ENCODE measurements at places on chromosomes 12 and 14.

GRCh38 chr12:57626111-57626920, 6.7 kb downstream of the B4GALNT1 start:
- DNase-seq = no peak

DNA sequence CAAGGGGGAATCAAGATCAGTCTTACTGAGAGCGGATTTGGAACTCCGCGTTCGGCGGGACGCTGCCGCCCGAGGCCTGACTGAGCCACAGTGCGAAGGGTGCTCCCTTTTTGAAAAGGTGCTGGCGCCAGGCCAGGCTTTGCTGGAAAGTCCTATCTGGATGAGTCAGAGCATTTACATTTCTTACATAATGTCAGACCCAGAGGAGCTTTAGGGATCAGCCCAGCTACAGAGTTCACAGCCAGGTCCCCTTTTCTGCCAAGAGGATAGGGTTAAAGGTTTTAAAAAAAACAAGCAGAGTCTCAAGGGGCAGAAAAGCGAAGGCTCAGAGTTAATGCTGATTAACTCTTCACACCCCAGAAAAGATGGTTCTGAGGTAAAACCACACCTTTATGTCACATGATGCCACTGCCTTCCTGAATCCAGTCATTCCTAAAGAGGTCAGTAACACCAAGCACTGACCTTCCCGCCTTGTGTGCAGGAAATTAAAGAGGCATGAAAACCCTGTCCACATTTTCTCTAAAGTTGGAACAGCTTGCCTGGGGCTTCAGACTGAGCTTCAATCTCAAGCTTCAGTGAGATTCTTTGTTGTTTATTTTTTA, 11.7 kb upstream of the FBXL14 start:
- no peak for DNase-seq

GRCh38 chr14:69708586-69709560, 58.1 kb upstream of the SRSF5 start:
- DNase-seq = no peak

- no peak for DNase-seq
These were observed 2.0 kb downstream of the POP5 start for GRCh38 chr12:120579179-120579578.

GRCh38 chr12:100208834-100209233, 8.2 kb downstream of the ACTR6 start:
- DNase-seq = no peak

DNA sequence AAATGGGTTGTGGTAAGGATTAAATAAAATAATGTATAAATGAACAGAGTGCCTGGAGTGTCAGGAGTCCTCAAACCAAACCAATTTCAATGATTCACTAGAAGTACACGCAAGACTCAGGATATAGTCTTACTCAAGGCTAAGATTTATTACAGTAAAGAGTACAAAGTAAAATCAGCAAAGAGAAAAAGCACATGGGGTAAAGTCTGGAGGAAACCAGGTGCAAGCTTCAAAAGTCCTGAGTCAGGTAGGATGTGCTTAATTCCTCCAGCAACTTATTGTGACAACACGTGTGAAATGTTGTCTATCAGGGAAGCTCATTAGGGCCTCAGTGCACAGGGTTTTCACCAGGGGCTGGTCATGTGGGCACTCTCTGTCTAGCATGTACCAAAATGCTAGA, 105.8 kb upstream of the NAP1L1 start:
- DNase-seq = no peak

GRCh38 chr12:55142669-55143565, 16.7 kb downstream of the OR9K2 start:
- no peak for DNase-seq

DNA sequence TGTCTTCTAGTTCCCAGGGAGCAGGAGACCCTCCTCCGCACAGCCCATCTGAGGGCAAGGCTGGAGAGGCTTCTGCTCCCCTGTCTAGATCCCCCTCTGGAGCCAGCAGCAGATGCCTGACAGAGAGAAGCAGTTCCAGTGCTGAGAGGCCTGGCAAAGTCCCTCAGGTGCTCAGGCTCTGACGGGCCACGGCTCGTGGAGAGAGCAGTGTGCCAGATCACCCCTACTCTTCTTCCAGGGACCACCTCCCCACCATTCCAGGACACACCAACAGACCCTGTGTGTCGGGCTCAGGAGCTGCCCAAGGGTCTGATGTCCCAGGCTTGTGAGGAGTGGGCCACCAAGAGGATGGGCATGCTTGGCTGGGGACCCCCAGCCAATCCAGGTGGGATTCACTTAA, 22.5 kb upstream of the C14orf180 start:
- no peak for DNase-seq

DNA sequence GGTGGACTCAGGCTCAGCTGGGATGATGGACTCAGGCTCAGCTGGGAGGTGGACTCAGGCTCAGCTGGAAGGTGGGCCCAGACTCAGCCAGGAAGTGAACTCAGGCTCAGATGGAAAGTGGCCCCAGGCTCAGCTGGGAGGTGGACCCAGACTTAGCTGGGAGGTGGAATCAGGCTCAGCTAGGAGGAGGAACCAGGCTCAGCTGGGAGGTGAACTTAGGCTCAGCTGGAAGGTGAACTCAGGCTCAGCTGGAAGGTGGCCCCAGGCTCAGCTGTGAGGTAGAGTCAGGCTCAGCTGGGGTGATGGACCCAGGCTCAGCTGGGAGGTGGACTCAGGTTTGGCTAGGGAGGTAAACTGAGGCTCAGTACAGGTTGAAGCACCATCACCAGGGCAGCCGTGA, 21.8 kb upstream of the C14orf180 start:
- no peak for DNase-seq

DNA sequence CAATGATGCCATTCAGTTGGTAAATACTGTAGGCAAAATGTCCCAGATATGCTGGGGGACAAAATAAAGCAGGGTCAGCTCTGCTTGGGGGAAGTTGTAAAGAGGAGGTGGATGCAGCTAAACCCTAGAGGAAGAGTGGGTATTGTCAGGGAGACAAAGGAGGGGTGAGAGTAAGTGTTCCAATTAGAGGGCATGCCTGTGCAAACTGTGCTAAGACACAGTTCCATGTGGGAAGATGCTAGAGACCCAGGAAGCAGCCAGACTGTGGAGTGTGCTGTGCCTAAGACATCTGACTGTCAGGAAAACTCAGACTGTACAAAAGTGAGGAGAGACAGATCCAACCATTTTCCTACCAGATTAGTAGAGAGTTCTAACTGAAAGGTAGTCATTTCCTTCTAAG, 474.3 kb downstream of the ATP23 start:
- no peak for DNase-seq

- DNase-seq = no peak
These were observed 1.8 kb downstream of the SMIM41 start for GRCh38 chr12:52081263-52081733.

- no peak for DNase-seq
These were observed 43.6 kb downstream of the IRF2BPL start for GRCh38 chr14:76984787-76985375.

- DNase-seq = no peak
These were observed 62.9 kb upstream of the PDE3A start for GRCh38 chr12:20305470-20305869.

DNA sequence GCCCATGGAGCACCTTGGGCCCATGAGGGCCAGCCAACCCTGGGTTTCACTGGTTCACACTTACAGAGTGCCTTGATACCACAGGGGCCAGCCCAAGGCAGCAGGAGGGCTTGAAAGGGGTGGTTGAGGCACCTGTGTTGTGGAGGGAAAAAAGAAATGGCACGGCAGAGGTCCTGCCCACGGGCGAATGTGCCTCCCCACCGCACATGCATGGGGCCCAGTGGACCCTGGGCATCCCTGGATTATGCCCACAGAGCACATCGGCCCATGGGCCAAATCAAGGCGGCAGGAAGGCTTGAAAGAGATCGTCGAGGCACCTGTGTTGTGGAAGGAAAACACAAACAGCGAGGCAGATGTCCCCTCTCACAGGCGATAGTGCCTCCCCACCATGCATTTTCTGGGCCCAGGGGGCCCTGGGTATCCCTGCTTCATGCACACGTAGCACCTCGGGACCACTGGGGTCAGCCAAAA, 378.1 kb downstream of the ALG10 start:
- DNase-seq = peak; percentile 5

GRCh38 chr12:20445687-20446086, 77.3 kb downstream of the PDE3A start:
- no peak for DNase-seq

- DNase-seq = no peak
These were observed 10.7 kb downstream of the PXN start for GRCh38 chr12:120254809-120255208.

DNA sequence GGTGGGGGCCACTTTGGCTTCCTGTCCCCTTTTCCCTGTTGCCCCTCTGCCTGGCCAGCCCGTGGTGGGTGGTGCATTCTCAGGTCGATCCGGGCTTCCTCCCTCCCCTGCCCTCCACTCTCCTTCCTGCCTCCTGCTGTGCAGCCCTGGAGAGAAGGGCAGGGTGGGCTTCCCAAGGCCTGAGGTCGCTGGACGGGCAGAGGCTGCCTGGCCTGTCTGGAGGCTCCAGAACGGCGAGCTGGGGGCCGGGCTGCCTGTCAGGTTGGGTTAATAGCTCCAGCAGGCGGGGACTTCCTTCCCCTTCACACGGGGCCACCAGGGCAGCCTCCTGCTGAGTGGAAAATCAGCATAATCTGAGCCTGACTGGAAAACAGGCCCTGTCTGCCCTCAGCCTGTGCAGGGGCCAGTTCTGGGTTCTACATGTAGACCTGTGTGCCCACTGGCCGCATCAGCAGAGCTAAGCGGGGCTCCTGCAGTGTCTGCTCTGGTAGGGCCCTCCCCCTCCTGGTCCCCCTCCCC, 11.3 kb downstream of the KIF26A start:
- DNase-seq = no peak

GRCh38 chr14:44981198-44981597, 19.2 kb downstream of the TOGARAM1 start:
- DNase-seq = no peak

DNA sequence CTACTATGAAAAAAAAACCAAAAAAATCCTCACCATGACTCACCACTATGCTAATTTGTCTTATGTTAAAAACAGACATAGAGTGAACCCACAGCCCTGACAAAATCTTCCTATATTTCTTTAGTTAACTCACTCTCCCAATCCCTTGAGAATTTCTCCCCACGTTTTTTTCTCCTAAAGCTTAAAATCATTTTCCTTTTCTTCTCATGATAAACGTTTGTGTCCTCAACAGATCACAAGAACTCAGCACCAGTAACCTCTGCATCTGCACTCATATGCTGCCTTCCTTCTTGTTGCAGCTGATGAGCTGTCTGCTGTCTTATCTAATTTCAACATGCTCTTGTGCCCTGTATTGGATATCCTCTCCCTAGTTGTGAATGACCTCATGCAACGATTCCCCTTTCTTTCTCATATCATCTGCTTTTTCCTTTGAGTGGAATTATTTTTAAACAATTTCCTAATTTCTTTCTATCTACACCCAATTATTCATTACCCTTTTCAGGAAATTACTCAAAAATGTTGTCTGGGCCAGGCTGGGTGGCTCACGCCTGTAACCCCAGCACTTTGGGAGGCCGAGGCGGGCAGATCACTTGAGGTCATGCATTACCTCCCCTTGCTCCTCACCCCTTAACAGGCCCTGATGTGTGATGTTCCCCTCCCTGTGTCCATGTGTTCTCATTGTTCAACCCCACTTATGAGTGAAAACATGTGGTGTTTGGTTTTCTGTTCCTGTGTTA, 427.5 kb upstream of the MGAT4C start:
- no peak for DNase-seq

DNA sequence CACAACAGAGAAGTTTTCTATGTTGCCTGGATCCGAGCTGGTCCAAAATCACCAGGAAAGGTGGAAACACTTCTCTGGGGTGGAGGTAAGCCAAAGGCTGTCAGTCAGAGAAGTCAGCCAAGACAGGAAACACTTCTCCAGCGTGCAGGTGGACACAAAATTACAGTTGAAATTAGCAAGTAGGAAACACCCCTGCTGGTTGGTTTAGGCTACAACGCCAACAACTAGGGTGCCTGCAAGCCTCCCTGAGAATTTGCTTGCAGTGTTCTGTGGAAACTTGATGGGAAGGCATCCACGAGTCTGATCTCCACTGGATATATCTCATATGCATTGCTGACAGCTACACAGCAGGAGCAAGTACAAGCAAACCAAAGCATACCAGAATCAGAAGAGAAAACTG, 600.5 kb downstream of the RERGL start:
- DNase-seq = no peak

DNA sequence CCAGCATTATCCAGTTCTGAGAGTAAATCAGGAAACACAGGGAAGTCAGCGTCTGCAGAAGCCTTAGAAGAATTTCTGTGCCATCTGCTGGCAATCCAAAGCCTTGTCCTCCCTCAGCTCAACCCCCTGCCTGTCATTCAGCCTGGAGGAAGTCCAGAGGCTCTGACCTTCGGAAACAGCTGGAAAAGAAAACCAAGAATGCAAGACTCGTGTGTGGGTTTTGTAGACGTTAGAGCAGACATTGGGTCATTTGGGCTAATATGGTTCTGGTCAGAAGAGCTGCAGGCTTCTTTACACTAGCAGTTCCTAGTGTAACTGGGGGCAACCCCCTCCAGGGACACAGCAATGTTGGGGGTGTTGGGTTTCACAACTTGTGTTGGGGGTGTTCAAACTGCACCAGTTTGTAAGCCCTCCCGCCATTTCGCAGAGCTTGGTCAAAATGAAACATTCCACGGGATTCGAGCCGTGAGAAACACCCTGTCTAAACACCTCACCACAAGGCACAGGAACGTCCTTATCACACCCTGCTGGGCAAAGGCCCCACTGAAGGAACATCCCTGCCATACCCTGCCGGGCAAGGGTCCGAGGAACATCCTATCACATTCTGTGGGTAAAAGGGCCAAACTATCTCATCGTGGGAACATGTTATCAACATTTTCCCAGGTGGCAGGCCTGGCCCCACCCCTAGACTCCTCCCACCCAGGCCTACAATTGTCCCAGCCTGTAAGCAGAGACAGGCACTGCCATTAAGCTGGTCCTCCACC, 21.0 kb upstream of the SERPINA4 start:
- DNase-seq = no peak

DNA sequence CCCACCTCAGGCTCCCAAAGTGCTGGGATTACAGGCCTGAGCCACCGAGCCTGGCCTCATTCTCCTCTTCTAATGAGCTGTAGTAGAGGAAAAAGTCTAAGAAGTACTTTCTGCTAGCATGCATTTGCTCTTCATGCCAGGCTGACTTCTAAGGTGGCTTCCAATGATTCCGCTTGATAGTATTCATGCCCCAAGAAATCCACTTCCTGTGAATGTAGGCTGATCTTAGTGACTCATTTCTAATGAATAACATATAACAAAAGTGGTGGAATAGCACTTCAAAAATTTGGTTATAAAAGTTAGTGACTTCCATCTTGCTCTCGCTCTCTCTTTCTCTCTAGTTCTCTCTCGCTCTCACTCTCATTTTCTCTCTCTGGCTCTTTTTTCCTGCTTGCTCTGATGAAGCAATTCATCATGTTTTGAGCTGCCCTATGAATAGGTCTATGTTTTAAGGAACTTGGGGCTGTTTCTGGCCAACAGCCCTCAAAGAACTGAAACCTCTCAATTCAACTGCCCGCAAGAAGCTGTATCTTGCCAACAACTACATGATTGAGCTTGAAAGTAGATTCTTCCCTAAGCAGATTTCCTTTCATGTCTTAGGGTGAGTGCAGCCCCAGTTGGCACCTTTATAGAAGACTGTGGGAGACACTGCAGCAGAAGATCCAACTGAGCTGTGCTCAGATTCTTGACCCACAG, 282.9 kb downstream of the RMST start:
- no peak for DNase-seq
